ENCODE measurements at places on chromosomes 12 and 14.

DNA sequence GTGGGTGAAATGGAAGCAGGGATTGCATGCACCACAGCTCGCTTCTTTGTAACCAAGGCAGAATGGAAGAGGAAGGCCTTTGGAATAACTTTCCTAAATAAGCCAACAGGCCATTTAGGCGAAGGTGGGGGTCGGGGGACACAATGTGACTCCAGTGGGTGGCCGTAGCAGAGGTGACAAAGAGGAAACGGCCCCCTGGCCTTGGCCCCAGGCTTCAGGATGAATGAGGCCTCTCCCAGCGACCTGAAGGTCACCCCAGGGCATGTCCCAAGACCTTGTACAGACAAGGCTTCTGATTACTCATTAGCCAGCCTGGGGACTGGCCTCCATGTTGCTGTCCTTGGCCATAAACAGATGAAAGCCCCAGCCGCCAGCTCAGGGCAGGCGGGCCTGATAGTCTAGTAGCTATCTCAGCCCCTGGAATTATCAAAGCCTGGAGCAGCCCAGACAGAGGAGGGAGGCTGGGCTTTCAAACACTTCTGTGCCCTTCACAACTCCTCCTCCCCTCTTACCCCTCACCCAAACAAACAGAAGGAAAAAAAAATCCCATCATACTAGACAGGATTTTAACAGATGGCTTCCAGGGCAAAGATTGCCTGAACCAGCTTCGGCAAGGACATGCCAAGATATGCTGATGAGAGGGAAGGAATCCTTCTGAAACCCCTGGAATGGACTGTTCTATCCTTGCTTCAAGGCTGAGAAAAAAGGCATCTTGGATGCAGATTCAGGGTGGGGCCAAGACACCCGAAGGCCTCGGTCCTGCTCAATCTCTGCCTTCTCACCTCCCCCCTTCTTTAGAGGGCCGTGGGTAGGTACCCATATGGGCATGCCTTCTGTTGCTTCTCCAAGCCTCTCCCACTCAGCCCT, 142.3 kb upstream of the PARP11 start:
- H3K4me1 ChIP-seq = peaks cover 5% of the 10 kb centered on the region
- no peaks in the 10 kb centered on the region for H3K27me3 ChIP-seq
- DNase-seq = no peak
- no peaks in the 10 kb centered on the region for H3K36me3 ChIP-seq

DNA sequence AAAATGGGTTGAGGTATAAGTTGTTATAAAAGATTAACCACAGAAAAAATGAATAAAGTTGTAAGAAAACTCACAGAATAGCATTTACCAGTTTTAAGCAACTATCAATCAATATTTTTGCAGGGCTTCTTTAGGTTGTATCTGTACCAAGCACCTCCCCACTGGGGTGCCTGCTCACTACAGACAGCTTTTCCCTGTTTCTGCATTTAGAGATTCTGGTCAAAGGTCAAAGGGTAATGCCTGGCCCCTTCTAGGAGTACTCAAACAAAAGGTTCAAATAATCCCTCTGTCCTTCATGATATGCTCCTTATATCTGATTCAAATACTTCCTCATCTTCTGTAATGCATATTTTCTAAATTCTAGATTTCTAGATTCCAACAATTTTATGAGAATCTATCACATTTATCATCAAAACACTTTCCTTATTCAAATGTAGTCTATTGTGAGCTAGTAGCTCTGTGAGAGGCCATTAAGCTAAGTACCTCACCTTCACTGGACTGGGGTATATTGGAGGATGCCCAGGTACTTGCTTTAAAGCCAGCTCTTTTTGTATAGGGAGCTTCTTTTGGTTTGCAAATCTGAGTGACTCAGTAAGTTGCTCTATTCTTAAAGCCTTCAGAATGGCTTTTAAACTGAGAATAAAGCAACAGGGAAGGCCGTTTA, 120.7 kb upstream of the PTPRB start:
- H3K36me3 ChIP-seq = no peaks in the 10 kb centered on the region
- H3K27me3 ChIP-seq = no peaks in the 10 kb centered on the region
- H3K27ac ChIP-seq = no peak overlapping the region
- no peak overlapping the region for H3K4me3 ChIP-seq

DNA sequence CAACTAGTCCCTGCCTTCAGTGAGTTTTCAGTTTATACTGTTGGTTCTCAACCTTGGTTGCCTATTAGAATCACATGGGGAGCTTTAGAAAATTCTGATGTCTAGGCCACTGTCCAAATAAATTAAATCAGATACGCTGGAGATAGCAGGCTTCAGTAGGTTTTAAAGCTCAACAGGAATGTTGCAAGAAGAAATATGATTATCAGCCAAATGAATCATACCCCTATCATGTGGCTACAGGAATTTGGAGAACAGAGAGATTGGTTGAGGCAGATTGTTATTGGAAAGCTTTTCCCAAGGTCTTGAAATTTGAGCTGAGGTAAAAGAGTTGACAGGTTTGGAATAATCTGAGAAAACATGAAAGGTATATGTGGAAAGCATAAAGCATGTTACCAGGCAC, 125.3 kb downstream of the WIF1 start:
- DNase-seq = no peak
- H3K27ac ChIP-seq = no peak overlapping the region
- no peaks in the 10 kb centered on the region for H3K36me3 ChIP-seq
- no peak overlapping the region for H3K4me3 ChIP-seq

DNA sequence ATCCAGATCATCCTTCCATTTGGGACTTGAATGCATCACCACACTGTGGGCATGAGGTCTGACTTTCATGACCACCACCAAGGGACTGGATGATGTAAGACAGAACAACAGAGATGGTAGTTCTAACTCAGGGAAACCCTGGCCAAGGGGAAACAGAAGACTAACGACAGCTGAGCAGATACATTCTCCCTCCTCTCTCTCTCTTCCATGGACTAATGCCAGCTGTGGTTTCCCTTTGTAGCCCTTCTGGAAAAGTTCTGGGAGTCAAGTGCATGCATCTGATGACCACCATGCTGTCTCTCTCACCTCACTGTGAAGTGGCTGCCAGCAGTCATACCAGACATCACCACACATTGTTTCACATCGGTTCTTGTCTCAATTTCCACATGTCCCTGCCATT, 3.4 kb downstream of the TAS2R30 start:
- DNase-seq = no peak
- no peak overlapping the region for H3K27ac ChIP-seq
- H3K4me3 ChIP-seq = no peak overlapping the region
- no peaks in the 10 kb centered on the region for H3K36me3 ChIP-seq
- no peaks in the 10 kb centered on the region for H3K4me1 ChIP-seq

DNA sequence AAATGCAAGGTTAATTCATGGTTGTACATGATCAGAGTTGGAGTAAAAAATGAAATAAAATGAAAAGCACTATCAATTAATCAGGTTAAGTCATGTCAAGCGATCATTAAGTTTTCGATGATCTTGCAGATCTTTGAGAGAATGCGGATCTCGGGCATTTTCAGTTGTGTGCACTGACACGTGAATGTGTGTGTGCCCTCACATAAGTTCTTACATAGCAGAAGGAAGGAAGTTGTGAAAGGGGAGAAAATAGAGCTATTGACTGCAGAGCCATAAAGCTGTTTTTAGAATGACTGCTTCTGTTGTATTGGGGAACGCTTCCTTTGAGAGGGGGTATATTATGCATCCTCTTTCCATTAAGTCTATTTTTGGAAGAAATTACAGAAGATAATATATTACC, 101.3 kb downstream of the HMGA2 start:
- H3K27ac ChIP-seq = no peak overlapping the region
- H3K4me3 ChIP-seq = no peak overlapping the region
- no peak for DNase-seq
- no peaks in the 10 kb centered on the region for H3K27me3 ChIP-seq
- no peaks in the 10 kb centered on the region for H3K4me1 ChIP-seq

GRCh38 chr14:24816011-24816928, 182.3 kb upstream of the GZMB start:
- no peaks in the 10 kb centered on the region for H3K4me1 ChIP-seq
- no peaks in the 10 kb centered on the region for H3K36me3 ChIP-seq
- H3K27me3 ChIP-seq = no peaks in the 10 kb centered on the region
- H3K27ac ChIP-seq = no peak overlapping the region
- DNase-seq = no peak
- no peak overlapping the region for H3K4me3 ChIP-seq

GRCh38 chr14:69260190-69260860, 367 bp downstream of the GALNT16 start:
- H3K27me3 ChIP-seq = no peaks in the 10 kb centered on the region
- no peaks in the 10 kb centered on the region for H3K36me3 ChIP-seq
- peak overlapping the region; percentile 45 for H3K27ac ChIP-seq
- no peak for DNase-seq
- peaks cover 26% of the 10 kb centered on the region for H3K4me1 ChIP-seq

- no peak overlapping the region for H3K4me3 ChIP-seq
- H3K27ac ChIP-seq = no peak overlapping the region
- no peak for DNase-seq
- no peaks in the 10 kb centered on the region for H3K36me3 ChIP-seq
- H3K4me1 ChIP-seq = no peaks in the 10 kb centered on the region
- H3K27me3 ChIP-seq = peaks cover 37% of the 10 kb centered on the region
Measured at GRCh38 chr12:71432936-71433335, 6.7 kb upstream of the LGR5 start.

- no peak overlapping the region for H3K27ac ChIP-seq
- no peaks in the 10 kb centered on the region for H3K36me3 ChIP-seq
- no peak for DNase-seq
- H3K4me1 ChIP-seq = no peaks in the 10 kb centered on the region
Measured at GRCh38 chr12:84329938-84330337, 582.7 kb downstream of the SLC6A15 start.

- no peak overlapping the region for H3K4me3 ChIP-seq
- H3K4me1 ChIP-seq = no peaks in the 10 kb centered on the region
- DNase-seq = no peak
- H3K27ac ChIP-seq = peak overlapping the region; percentile 11
Measured at GRCh38 chr12:68439368-68440045, 107.3 kb upstream of the MDM1 start.

GRCh38 chr14:71765505-71765904, 166.7 kb upstream of the RGS6 start:
- H3K4me1 ChIP-seq = no peaks in the 10 kb centered on the region
- no peak overlapping the region for H3K27ac ChIP-seq
- H3K4me3 ChIP-seq = no peak overlapping the region

- H3K36me3 ChIP-seq = no peaks in the 10 kb centered on the region
- DNase-seq = peak; percentile 50
- peak overlapping the region; percentile 35 for H3K4me3 ChIP-seq
- H3K4me1 ChIP-seq = peaks cover 10% of the 10 kb centered on the region
- H3K27me3 ChIP-seq = no peaks in the 10 kb centered on the region
Measured at GRCh38 chr14:74401504-74402241, 24.3 kb downstream of the SYNDIG1L start.

- no peaks in the 10 kb centered on the region for H3K27me3 ChIP-seq
- no peak overlapping the region for H3K27ac ChIP-seq
- no peak for DNase-seq
- no peak overlapping the region for H3K4me3 ChIP-seq
- no peaks in the 10 kb centered on the region for H3K36me3 ChIP-seq
Measured at GRCh38 chr12:58719161-58719560, 201.1 kb downstream of the LRIG3 start.

DNA sequence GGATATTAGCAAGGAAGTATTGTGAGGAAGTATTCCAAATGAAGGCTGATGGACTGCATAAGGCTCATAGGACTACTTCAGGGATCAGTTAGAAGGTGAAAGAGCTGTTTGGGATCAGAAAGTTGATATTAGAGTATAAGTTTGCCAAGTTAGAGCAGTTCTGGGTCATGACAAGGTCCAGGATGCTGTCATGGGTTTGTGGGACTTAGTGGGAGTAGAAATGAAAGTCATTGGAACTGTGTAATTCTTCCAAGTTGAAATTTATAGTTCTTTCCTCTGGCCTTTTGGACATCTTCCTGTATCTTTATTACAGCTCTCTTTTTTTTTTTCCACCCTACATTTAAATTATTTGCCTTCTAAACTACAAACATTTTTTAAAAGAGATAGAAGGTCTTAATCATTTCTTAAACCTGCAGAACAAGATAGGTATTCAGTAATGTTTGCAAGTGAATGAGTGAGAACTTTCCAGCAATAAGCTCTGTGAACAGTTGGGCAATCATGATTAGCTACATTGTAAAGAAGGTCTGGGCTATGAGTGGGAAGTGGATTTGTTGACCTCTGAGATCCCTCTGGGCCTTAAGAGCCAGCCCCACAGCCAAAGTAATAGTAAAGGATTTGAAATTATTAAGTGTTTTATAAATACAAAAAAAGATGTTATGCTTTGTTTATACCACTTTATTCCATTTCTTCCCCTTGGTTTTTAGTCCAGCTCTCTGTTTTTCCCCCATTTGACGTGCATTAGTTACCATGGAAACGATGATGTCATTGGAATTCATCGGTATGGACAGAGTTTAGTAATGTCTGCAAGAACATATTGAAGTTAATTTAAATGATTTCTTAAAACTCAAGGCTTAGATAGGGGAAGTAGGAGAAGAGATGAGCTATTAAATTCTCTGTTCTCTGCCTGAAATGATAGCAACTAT, 247.9 kb upstream of the ARHGAP5 start:
- no peak overlapping the region for H3K27ac ChIP-seq
- H3K36me3 ChIP-seq = no peaks in the 10 kb centered on the region
- DNase-seq = no peak
- peaks cover 9% of the 10 kb centered on the region for H3K4me1 ChIP-seq

DNA sequence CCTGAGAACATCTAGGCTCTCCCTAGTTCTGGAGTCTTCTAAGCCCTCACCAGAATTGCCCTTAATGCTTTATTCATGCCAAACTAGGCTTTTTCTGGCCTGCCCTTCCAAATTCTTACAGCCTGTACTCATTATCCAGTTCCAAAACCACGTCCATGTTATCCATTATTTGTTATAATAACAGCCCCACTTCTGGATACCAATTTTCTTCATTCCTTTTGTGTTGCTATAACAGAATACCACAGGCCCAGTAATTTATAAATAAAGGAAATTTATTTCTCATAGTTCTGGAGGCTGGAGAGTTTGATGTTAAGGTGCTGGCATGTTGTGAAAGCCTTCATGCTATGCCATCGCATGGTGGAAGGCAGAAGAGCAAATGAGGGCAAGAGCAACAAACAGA, 68.0 kb upstream of the AMIGO2 start:
- no peak for DNase-seq
- H3K36me3 ChIP-seq = no peaks in the 10 kb centered on the region
- H3K27ac ChIP-seq = no peak overlapping the region
- no peak overlapping the region for H3K4me3 ChIP-seq
- no peaks in the 10 kb centered on the region for H3K27me3 ChIP-seq

DNA sequence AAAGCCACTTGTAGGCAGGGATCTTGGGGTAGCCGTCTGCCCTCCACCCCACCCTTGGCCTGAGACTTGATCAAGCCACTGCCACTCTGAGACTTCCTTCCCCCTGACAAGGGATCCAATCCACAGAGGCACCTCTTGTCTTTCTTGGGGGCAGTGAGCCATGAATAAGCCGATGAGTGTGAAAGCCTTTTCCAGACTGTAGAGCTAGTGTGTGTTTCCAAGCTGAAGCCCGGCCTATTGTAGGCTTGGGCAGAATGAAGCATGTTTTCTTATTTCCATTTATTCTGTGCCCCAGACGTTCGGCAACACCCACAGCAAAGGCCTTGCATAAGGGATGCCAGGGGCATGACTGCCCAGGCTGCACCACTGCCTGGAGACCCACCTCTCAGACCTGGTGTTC, 991.6 kb downstream of the BCL11B start:
- H3K27me3 ChIP-seq = no peaks in the 10 kb centered on the region
- H3K36me3 ChIP-seq = no peaks in the 10 kb centered on the region
- no peak overlapping the region for H3K4me3 ChIP-seq
- no peak overlapping the region for H3K27ac ChIP-seq
- peaks cover 3% of the 10 kb centered on the region for H3K4me1 ChIP-seq

Data from esophagus squamous epithelium (tissue), 5 donors.